Upper lobe of left lung (tissue), 6 donors: ENCODE measurements at places on chromosomes 3 and 15.

DNA sequence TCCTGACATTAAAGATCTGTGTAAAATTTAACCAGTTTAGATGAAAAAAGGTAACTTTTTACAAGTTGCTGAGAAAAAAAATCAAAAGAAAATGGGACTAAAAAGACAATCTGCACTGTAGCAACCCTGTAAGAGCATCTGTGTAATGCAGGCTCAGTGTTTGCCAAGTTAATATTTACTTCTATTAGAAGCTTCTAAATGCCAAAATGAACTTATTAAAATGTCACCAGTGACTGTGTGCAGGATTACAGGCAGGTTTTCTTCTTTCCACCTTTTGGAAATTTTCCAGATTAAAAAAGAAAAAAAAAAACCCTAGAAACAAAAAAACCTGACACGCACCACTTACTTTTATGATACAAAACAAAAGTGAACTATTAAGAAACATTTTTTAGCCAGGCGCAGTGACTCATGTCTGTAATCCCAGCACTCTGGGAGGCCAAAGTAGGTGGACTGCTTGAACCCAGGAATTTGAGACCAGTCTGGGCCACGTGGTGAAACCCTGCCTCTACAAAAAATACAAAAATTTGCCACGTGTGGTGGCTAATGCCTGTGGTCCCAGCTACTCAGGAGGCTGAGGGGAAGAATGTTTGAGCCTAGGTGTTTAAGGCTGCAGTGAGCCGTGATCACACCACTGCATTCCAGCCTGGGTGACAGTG lies 87.2 kb downstream of the TJP1 start:
- no peak for DNase-seq

GRCh38 chr3:195210266-195210973 lies 60.5 kb downstream of the XXYLT1 start:
- no peak for DNase-seq

- DNase-seq: no peak
These were observed 42.8 kb downstream of the TMEM108 start for GRCh38 chr3:133081016-133081415.

- peak; percentile 51 for DNase-seq
These were observed 8.2 kb upstream of the GRIP2 start for GRCh38 chr3:14548321-14548729.

- no peak for DNase-seq
These were observed 102.0 kb upstream of the MYRIP start for GRCh38 chr3:39707314-39707909.

DNA sequence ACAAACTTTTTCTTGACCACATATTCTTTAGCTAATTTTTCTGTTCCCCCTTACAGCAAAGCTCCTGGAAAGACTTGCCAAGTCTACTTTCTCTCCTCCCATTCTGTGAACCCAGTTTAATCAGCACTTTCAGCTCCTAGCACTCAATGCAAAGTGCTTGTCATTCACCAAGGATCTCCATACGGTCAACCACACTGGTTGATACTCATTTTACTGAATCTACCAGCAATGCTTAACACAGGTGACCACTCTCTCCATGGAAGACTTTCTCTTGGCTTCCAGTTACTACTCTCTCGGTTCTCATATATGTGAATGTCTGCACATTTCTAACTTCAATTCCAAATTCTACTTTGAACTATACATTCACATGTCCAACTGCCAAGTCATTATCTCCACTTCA lies 11.7 kb downstream of the MRPL3 start:
- DNase-seq: no peak

DNA sequence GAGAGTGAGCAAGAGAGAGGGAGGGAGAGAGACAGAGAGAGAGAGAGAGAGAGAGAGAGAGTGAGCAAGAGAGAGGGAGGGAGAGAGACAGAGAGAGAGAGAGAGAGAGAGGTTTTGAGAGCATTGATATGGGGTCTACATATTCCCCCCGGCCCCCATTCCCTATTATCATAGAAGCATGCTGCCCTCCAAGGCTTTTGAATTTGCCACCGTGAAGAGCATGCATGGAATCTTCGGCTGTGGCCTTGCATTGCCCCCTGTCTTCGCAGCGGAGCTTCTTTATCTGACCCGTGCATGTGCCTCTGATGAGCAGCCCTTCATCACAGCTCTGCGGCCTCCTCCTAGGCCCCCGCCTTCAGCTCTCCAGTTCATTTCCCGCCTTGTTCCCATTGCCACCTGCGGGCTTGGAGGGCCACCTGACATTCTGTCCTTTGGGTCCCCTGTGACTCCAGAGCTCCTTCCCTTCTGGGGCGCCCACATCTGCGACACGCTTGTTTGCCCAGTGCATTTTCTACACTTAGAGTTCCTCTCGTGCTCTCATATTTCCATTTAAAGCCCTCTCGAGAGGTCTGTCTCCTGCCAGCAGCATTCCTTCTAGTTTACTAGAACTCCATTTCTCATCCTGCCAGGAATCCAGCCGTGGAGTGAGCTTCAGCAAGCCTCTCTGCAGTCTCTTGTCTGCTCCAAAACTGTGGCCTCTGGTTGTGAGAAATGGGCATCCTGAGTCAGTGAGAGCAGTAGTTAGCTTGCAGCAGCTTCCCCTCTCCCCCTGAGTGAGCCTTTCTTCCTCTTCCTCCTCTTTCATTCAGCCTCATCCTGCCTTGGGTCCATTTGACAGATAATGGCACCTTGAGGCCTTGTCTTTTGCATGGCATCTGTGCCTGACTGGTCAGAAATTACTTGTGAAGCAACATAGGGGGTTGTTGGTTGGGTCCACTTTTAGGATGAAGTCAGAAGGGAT lies 25.3 kb downstream of the LPP start:
- peak; percentile 80 for DNase-seq

GRCh38 chr3:29649815-29650547 lies 369.1 kb downstream of the RBMS3 start:
- no peak for DNase-seq

- DNase-seq: no peak
These were observed 41.3 kb downstream of the PEX5L start for GRCh38 chr3:179995406-179995805.

DNA sequence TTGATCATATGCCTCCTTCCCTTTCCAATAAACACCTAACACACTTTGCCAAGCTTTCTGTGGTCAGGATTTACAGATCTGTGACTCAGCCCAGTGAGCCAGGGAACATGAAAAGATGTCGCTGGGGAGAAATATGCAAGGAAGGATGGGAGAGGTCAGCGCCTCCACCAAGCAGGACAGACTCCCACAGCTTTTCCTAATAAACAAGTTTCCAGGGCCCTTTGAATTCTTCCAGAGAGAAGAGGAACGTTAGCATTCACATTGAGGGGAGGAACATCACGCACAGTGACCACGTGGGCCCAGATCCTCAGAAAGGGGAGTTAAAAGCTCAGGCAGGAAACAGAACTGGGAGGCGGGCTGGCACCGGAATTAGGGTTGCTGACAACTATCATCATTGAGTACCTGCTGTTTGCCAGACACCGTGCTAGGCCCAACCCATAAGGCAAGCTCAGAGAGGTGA lies 33.3 kb upstream of the MRPS22 start:
- DNase-seq: no peak

DNA sequence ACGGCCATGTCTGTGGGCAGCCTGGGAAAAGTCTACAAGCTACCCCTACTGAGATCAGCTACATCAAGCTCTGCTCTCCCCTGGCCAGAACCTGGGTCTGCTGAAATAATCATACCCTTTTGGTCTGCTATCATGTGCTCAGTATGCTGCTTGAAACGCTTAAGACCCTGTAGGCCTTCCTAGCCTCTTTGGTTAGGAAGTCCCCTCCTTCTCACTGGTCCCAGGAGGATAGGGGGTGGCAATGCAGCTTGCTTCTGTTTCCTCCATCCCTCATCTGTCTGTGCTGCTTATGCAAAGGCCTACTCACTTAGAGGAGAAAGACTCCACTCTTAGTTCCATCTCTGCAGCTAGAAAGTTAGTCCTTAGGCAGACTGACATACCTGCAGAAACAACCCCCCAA lies 118.2 kb upstream of the RASGRP1 start:
- DNase-seq: no peak

DNA sequence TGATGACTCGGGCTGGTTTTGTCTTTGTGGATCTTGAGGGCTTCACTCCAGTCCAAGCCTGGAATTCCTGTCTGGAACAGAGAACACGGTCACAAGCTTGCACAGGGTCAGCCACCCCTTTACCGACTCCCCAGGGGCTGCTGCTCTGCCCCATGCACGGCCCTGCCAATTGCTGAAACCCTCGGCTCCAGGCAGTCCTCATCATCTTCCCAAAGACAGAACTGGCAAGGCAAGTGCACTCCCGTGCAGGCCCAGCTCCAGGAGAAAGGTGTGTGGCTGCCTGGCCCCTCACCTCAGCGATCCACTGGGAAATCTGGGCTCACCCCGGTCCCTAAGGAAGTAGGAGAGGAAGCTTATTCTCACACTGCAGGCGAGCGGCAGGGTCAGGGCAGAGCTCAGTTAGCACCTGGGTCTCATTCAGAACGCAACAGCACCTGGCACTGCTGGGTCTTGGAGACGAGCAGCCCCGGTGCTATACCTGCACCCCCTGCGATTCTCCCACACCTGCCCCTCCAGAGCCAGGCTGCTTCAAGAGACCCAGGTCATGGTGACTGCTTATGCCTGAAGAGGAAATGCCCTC lies 7.2 kb downstream of the MAP6D1 start:
- DNase-seq: no peak

- no peak for DNase-seq
These were observed 680.1 kb downstream of the IGSF11 start for GRCh38 chr3:118354556-118354955.

DNA sequence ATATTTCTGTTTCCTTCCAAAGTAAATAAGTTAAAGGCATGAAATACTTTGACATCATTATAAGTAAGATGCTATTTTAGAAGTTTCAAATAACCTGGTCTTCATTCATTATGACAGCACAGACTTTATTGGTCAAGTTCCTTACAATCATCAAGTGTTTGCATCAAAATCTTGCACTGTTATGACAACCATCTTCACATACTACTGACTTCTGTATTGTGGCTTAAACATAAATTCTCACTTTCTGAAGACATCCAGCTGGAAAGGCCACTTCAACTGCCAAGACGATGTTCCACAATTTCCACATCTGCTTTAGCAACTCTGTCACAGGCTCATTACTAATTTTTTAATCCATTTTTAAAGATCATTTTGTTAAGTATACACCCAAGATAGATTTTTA lies 408.0 kb downstream of the MECOM start:
- DNase-seq: no peak

DNA sequence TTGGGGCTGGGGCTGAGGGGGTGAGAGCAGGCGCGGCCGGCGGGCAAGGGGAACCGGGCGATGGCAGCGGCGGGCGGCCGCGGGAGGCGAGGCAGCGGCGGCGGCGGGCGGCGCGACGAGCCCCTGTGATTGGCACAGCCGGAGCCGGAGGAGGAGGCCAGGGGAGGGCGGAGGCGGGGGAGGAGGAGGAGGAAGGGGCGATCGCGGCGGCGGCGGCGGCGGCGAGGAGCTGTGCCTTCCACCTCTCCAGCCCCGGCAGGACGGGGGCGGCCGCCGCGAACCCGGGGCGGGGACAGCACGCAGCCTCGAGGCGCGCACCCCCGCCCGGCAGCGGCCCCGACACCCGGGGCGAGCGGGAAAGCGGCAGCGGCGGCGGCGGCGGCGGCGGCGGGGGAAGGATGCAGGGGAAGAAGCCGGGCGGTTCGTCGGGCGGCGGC lies at the start of gene SLCO3A1:
Gene SLCO3A1 (plus strand): TSS at position 198 of the 437 bp plus-strand sequence.
- DNase-seq: peak; percentile 96

DNA sequence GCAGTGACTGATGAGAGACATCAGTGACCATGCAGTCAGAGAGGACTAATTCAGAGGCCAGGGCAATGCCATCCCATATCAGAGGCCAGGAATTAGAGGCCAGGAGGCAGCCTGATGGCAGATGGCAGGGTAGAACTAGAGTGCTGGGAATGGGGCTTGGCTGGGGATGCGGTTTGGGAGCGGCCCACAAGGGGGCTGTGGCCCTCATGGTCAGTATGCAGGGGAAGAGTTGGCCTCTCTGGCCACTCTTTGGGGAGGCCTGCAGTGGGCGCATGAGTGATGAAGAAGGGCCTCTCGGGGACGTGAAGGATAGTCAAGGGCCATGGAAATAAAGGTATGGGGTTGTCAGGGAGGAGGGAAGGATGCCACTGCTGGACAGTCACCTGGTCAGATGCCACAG lies 101.7 kb downstream of the EEFSEC start:
- DNase-seq: no peak

- DNase-seq: no peak
These were observed 21.4 kb downstream of the CCR1 start for GRCh38 chr3:46186471-46187340.

- DNase-seq: no peak
These were observed 41.2 kb upstream of the ADAMTS9 start for GRCh38 chr3:64728994-64729393.

DNA sequence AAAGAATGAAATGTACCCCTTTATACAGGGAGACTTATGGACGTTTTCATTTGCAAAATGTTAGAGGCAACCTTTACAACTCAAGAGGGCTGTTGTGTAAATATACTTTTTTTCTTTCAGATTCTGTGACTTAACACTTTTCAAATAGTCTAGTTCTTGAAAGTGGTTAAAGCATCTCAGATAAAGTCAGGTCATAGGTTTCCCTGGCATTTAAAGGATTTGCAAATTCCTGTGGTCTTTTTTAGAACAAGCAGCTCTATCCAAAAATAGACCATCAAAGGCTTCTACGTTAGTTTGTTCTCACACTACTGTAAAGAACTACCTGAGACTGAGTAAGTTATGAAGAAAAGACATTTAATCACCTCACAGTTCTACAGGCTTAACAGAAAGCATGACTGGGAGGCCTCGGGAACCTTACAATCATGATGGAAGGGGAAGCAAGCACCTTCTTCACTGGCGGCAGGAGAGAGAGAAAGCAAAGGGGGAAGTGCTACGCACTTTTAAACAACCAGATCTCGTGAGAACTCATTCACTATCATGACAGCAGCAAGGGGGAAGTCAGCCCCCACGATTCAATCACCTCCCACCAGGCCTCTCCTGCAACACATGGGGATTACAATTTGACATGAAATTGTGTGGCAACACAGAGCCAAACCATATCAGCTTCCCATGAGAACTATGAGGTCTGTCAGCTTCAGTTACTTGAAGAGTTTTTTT lies 23.3 kb upstream of the GABRR3 start:
- DNase-seq: no peak
